ENCODE measurements at places on chromosomes 11 and 22.

DNA sequence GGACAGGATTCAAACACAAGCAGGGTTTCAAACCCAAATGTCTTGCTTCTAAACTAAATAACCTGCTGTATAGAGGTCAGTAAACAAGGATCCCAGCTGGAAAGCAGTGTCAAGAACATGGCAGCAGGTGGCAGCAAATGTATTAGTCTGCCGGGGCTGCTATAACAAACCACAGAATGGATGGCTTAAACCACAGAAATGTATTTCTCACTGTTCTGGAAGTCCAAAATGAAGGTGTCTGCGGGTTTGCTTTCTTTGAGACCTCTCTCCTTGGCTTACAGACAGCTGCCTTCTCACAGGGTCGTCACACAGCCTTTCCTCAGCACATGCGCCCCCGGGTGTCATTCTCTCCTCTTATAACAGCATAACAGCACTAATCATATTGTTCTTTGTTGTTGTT lies 65.1 kb upstream of the LRRC55 start:
- DNase-seq: no peak

DNA sequence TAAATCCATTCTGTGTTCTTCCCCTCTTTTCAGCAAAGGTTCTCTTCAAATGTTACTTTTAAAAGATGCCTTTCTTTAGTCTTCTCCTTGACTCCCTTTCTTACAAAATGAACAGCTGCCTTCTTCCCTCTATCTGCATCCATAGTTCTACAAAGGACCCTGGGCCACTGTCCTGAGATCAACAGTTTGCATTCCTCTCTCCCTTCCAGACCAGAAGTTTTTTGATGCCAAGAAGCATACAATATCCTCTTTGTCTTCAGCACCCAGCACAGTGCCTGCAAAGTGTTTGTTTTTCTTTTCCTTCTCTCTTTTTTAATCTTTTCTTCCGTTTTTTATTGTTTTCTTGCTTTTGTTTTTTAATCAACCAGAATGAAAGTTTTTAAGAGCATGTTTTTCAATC lies 183.5 kb upstream of the SNX19 start:
- DNase-seq: no peak

DNA sequence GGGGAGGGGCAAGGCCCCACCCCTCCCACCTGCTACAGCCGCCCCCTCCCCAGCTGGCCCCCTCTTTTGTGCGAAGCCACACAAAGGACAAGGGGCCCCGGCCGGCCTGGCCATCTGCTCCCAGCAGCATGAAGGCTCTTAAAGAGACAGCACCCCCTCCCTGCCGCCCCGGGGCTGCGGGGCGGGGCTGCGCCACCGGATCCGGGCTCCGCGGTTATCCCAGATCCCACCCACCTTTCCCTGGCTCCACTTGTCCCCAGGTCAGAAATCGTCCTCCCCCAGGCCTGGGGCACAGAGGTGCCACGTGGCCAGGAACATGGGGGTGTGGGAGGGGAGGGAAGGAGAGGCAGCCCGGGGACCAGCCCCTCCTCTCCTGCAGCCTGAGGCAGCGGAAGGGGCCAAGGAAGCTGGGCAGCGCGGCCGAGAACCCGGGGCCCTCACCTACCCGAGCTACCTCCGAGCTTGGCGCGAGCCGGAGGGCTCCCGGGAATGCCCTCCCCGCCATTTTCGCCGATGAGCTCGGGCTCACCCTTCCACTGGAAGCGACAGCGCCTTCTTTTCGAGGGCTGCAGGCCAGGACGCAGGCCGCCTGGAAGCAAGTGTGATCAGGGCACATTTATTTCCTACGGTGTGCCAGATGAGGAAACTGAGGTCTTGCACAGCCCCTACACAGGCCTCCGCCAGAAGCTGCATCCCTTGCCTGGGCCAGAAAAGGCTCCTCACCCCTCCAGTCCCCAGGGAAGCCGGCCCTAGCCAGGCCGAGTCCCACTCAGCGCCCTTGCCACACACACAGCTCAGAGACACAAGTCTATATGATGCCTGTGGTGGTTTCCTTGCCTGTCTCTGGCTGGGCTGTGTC lies 2.5 kb upstream of the RCOR2 start:
- DNase-seq: peak; percentile 87

DNA sequence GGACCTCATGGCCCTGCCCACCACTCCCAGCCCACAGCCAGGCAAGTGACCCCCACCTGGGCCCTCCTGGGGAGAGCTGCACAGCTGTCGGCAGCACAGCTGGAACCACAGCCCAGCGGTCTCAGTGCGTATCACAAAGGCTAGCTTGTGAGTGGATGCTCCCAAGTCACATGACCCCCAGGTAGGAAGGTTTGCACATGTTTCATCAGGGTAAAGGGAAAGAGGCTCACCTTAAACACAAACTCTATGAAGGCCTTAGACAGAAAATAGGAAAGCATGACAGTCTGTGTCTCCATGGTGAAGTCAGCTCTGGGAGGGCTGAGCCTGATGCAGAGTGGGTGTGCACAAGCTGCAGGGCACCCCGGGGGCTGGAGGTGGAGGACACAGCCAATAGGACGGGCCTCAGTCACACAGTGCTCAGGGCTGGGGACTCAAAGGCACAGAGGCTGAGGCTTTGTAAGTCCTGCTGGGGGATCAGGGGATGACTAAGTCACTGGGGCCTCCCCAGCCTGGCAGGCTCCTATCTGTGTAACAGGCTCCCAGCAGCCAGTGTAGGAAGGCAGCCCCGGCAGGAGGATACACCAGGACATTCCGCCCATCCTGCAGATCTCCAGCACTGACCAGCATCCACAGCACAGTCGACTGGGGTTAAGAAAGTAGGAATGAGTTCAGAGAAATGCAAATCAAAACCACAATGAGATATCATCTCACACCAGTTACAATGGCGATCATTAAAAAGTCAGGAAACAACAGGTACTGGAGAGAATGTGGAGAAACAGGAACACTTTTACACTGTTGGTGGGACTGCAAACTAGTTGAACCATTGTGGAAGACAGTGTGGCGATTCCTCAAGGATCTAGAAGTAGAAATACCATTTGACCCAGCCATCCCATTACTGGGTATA lies 22.0 kb downstream of the CELSR1 start:
- no peak for DNase-seq

DNA sequence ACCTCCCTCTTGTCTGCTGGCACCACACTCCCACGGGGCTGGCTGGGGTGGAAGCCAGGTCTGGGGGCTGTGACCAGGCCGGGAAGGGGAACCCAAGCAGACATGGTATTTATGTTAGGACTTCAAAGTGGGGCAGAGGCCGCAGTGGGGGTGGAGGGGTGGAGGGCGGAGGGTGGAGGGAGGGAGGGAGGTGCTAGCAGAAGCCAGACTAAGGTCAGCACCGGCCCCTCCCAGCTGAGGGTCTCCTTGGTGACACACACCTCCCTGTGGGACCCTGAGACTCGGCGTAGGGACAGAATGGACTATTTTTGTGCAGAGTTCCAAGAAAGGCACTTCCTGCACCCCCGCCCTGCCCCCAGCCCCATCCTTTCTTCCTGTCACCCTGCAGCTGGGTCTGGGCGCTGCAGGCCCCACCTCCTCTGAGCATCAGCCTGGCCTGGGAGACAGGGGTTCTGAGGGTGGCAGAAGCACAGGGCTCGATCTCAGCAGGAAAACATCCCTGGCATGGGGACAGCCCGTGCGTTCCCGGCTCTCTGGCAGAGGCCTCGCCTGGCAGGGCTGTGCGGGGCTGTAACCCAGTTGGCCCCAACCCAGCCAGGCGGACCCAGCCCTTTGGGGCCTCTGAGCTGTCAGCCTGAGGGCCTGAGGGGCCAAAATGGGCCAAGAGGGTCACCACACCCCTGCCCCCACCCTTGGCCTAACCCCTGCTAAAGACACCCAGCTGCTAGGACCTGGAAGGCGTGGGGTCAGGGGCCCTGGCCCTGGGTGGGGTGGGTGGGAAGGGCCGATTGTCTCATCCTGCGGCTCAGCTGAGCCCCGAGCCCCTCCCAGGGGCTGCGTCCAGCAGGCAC lies 9.6 kb upstream of the CD248 start:
- no peak for DNase-seq

GRCh38 chr11:73170140-73170539 lies 28.0 kb upstream of the FCHSD2 start:
- DNase-seq: no peak

GRCh38 chr11:14971865-14972580 lies at the start of gene CALCA:
CALCA (minus strand) TSS chr11:14972351; CDS start chr11:14971192, 1,159 bp downstream.
- DNase-seq: no peak

GRCh38 chr11:119307219-119307618 lies 9.7 kb downstream of the MCAM start:
- DNase-seq: no peak

- DNase-seq: no peak
Observed at GRCh38 chr11:58807343-58807742, 37.2 kb downstream of the GLYATL2 start.

GRCh38 chr22:42862045-42862734 lies 5.1 kb upstream of the ARFGAP3 start:
- no peak for DNase-seq

- no peak for DNase-seq
Observed at GRCh38 chr22:17100621-17101020, 15.8 kb downstream of the IL17RA start.

- DNase-seq: peak; percentile 87
Observed at GRCh38 chr11:2156416-2157182, 4.4 kb downstream of the INS start.

GRCh38 chr11:26143566-26144290 lies 188.2 kb upstream of the ANO3 start:
- DNase-seq: no peak

GRCh38 chr11:27596388-27596787 lies 89.8 kb upstream of the LIN7C start:
- no peak for DNase-seq

DNA sequence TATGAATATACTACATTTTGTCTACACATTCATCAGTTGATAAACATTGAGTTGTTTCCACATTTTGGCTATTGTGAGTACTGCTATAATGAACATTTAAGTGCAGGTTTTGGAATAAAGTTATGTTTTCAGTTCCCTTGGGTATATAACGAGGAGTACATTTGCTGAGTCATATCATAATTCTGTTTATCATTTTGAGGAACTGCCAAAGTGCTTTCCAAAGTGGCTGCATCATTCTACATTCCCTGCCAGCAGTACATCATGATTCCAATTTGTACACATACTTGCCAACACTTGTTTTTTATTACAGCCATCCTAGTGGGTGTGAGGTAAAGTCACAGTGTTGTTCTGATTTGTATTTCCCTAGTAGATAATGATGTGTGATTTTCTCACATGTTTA lies 1458.6 kb upstream of the TENM4 start:
- DNase-seq: no peak

DNA sequence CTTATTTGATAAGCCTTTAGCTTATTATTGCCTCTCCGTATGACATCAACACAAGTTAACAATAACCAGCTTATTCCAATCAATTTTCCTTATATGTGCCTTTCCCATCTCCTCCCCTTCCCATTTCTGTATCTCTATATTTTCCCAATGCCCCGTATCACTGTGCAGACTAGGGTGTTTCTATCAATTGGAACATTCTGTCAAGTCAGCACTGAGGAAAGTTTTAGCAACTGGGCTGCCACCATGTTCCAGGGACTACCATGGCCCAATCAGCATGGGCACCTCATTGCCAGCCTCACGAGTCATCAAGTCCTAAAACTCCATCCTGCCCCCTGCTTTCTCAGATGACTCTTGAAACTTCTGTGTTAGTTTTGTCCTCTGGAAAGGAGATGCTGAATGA lies 973.1 kb upstream of the CNTN5 start:
- no peak for DNase-seq

- DNase-seq: no peak
Observed at GRCh38 chr11:10452211-10452767, 2.8 kb upstream of the AMPD3 start.

DNA sequence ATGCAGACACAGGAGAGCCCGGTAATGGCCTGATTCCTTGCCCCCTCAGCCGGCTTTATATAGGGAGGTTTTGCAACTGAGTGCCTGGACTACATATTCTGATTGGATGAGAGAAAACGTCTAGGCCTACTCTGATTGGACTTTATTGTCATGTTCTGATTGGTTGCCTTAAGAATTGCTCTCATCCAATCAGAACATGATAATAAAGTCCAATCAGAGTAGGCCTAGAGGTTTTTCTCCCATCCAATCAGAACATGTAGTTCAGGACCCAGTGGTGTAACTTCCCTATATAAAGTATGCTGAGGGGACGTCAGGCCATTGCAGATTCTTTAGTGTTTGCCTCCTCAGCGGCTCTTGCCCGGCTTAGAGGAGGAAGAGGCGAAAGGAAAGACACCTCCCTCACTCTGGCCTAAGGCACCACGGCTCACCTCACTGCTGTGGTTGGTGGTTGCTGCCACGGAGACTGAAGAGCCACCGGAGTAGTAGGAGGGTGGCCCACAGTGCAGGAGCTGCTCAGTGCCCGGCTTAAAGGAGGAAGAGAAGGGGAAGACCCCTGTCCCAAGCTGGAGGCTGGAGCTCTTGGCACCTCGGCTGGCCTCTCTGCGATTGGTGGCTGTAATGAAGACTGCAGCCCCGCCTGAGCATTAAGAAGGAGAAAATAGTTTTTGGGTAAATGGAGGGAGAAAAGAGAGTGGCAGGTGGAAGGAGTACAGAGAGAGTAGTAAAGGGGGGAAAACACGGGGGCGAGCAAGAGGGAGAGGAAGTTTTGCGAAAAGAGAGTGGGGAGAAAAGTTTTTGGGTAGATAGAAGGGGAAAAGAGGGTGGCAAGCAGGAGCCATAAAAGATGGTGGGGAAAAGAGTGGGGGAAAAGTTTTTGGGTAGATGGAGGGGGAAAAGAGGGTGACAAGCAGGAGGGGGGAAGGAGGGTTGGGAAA lies 116.7 kb upstream of the SERPIND1 start:
- DNase-seq: no peak

GRCh38 chr22:43400449-43400848 lies 11.4 kb upstream of the MPPED1 start:
- peak; percentile 79 for DNase-seq

- no peak for DNase-seq
Observed at GRCh38 chr22:36644333-36644757, 59.2 kb downstream of the CACNG2 start.

DNA sequence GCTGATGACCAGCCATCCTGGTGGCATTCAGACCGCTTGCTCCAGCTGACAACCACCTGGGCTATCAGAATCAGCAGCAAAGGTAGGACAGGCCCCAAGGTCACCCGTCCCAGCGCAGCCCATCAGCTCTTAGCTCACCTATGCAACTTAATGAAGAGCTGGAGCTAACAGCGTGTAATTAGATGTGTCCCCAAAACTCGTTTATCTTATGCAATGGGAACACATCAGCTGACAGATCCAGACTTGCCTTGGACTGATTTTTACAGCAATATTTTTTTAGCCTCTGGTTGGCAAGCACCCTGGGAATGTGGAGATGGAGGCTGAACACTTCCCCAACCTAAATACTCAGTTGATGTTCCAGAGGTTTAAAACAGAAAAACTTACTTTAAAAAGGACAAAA lies 76.0 kb downstream of the PACSIN2 start:
- DNase-seq: no peak
